ENCODE measurements at places on chromosomes 1 and 21. TPM values are rescaled to one million over a fixed set of nuclear protein-coding genes. Genes with fewer than 3 reads are reported as not detected.
A peak's percentile ranks its signal among the peaks of the same experiment; 100 is the strongest.

GRCh38 chr1:156812293-156812990, 4.2 kb downstream of the SH2D2A start:
- H3K4me1 ChIP-seq, result peaks cover 4% of the 10 kb centered on the region
- no peaks in the 10 kb centered on the region for H3K27me3 ChIP-seq
- H3K36me3 ChIP-seq, result no peaks in the 10 kb centered on the region
- DNase-seq, result no peak
- no peak overlapping the region for H3K4me3 ChIP-seq

Gene NUDT4B
- total RNA-seq, result 52.5 TPM

Gene C21orf58
- total RNA-seq, result 3.2 TPM

DNA sequence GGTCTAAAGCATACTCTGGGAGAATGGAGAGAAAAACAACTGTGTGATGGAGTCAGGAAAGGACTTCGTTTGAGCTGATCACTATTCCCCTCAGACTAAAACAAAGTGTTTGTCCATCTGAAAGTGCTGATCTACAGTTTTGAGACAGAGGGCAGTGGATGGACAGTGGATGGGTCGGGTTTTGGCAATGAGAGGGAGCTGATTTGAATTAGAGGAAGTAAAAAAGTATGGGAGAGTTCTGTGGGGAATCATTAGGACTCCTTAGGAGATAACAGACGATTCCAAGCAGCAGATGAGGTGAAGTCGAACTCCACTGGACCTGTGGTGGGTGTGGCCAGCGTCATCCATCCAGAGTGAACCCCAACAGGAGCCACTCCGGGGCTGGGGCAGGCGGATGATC, 62.3 kb downstream of the PTGS2 start:
- H3K27ac ChIP-seq, result no peak overlapping the region
- no peaks in the 10 kb centered on the region for H3K36me3 ChIP-seq
- no peak for DNase-seq
- H3K27me3 ChIP-seq, result no peaks in the 10 kb centered on the region
- no peaks in the 10 kb centered on the region for H3K4me1 ChIP-seq

DNA sequence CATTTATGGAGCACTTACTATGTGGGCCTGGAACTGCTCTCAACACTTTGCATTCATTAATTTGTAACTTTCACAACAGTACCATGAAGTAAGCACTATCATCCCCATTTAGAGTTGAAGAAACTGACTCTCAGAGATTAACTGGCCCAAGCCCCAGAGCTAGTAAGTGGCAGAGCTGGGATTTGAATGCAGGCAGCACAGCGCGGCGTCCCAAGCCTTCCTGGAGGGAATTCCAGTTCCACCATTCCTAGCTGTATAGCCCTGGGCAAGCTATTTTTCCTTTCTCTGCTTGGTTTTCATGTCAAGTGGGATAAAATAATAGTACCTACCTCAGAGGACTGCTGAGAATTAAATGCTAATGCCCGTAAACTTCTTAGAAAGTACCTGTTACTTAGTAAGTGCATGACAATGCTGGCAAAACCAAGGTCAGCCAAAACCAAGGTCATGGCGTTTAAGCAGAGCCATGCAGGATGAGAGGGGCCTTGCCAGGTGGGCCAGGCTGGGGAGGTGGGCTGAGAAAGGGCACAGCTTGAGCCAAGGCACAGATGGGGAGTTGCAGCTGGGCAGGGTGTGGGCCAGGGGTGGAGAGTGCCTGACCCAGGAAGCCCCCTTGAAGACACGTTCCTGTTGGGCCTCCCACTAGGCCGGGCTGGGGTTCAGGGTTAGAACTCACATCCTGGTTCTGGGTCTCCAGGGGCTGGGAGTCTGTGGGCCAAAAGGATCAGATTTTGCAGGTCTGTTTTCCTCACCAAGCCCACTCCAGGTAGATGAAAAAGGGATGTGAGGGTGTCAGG, 4.6 kb upstream of the KNCN start:
- H3K27ac ChIP-seq, result no peak overlapping the region
- H3K4me3 ChIP-seq, result no peak overlapping the region

DNA sequence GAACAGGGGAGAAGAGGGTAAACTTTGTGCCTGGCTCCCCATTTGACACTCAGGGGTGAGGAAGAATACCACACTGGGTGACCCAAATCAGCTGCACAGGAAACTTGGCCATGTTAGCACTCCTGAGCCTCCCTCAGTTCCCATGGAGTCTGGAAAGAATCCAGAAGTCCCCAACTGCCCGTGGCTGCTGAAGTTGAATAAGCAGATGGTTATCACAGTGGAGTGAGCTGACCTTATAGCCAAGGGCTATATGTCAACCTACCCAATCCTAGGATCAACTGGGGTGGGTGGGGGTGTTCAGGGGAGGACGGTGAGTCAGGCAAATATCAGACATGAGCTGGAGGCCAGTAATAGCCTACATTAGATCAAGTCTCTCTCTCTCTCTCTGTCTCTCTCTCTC, 20.4 kb downstream of the KCNH1 start:
- DNase-seq, result no peak
- H3K4me3 ChIP-seq, result no peak overlapping the region
- no peaks in the 10 kb centered on the region for H3K4me1 ChIP-seq
- H3K27me3 ChIP-seq, result no peaks in the 10 kb centered on the region

Gene IVL
- total RNA-seq, result not detected

DNA sequence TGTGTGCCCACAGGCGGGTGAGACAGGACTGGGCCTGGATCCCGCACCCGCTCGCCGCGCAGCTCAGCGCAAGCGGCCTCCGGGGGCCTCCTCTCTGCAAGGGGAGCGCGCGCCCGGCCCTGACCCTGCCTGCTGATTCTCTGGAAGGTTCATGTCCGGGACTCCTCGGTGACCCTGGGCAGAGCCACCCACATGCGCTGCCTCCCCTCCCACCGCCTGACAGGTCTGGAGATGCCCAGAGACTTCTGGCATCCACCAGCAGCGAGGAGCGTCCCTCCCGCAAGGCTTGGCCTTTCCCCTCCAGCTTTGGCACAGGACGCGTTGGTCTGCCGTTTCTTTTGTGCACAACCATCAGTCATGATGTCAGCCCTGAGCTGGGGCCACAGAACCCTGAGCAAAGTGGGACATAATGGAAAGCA, 42.0 kb upstream of the COL6A2 start:
- DNase-seq, result peak; percentile 83
- no peaks in the 10 kb centered on the region for H3K36me3 ChIP-seq
- H3K4me3 ChIP-seq, result no peak overlapping the region
- peaks cover 46% of the 10 kb centered on the region for H3K4me1 ChIP-seq
- no peaks in the 10 kb centered on the region for H3K27me3 ChIP-seq

Gene TMEM200B
- 18.5 TPM for total RNA-seq

DNA sequence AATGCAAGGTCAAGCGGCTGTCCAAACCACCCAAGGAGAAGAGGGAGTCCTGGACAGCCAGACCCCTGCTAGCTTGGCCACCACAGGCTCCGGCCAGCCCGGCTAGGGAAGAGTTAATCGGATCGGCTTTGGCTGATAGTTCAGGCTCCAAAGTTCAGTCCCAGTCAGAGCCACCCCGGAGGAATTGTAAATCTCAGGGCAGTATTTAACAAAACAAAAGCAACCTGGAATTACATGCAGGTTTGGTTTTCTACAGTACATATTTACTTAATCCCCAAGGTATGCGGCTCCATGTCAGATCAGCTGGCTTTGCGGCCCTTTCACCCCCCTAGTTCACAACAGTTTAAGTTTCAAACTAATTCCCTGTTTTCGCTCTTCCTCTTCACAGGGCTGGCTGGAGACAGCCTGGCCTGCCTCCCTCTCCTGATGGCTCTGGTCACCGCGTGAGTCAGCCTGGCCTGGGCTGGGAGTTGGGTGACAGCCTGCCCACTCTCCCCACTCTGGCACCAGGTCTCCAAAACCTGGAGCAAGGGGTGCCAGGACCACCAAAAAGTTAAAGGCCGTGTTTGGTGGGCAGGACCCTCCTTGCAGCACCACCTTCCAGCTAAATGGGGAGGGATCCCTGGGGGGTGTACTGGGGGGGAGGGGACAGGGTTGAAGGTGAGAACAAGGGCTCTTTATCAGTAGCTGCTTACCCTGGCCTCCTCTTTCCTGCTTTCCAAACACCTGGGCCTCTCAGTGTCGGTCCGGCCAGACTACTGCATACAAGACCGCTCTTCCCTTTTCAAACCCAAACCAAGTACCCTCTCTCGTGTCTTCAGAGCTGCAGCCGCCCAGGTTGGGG, 1.9 kb downstream of the DHRS3 start:
- peak overlapping the region; percentile 83 for H3K4me3 ChIP-seq
- peaks cover 15% of the 10 kb centered on the region for H3K36me3 ChIP-seq
- no peaks in the 10 kb centered on the region for H3K27me3 ChIP-seq
- peaks cover 5% of the 10 kb centered on the region for H3K4me1 ChIP-seq

- H3K27me3 ChIP-seq, result no peaks in the 10 kb centered on the region
- no peak overlapping the region for H3K4me3 ChIP-seq
- H3K36me3 ChIP-seq, result peaks cover 5% of the 10 kb centered on the region
- H3K4me1 ChIP-seq, result peaks cover 10% of the 10 kb centered on the region
- H3K27ac ChIP-seq, result no peak overlapping the region
These were observed 3.1 kb downstream of the LRP8 start for GRCh38 chr1:53324728-53325297.

DNA sequence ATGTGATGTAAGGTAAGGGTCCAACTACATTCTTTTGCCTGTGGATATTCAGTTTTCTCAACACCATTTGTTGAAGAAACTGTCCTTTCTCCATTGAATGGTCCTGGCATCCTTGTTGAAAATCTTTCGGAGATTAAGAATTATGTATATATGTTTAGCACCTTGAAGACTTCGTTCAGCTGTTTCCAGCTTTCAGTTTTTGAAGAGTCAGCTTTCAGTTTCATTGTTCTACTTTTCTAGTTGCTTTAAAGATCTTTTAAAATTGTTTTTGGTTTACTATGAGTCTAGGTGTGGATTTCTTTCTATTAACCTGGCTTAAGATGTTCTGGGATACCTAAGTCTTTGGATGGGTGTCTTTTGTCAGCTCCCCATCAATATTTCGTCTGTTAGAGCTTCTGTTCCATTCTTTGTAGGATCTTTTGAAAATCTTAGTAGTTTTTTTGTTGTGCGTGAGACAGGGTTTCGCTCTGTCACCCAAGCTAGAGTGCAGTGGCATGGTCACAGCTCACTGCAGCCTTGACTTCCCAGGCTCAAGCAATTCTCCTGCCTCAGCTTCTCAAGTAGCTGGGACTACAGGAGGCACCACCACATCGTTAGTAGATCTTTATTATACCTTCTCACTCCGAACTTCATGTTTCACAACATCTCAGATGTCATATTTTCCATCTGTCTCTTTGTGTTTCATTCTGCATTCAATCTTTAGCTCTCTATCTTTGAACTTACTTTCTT, 353.5 kb upstream of the B3GALT2 start:
- H3K27me3 ChIP-seq, result no peaks in the 10 kb centered on the region
- H3K27ac ChIP-seq, result no peak overlapping the region
- no peaks in the 10 kb centered on the region for H3K36me3 ChIP-seq
- no peak overlapping the region for H3K4me3 ChIP-seq
- no peaks in the 10 kb centered on the region for H3K4me1 ChIP-seq
- DNase-seq, result no peak

DNA sequence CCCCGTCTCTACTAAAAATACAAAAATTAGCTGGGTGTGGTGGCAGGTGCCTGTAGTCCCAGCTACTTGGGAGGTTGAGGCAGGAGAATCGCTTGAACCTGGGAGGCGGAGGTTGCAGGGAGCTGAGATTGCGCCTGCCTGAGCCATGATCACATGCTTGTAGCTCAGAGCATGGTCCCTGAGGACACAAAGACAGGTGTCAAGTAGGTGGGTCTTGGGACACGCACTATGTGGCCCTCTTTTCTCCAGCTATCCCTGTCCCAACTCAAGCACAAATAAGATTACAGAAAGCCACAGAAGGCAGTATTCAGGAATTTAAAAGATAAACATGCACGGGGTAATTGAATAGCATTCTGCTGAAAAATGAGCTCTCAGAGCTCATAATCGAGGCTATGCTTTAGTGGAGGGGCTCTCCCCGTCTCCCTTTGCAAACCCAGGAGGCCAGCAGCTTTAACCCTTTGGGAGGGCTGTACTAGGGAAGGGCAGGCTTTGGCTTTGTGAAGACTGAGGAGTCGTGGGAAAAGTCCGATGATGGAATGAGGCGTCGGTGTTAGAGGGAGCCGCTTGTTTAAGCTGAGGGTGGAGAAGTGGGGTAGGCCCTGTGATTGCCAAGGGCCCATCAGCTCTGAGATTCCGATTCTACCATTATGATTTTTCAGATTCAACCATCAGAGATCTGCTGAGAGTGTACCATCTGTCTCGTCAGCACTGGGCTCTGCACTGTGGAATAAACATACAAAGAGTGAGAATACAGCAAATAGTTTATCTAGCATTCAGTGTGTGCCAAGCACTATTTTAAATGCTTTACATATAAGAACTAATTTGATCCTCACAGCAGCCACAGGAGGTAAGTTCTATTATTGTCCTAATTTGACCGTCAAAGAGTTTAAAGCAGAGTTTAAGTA, 59.7 kb upstream of the CD34 start:
- no peaks in the 10 kb centered on the region for H3K4me1 ChIP-seq
- H3K36me3 ChIP-seq, result no peaks in the 10 kb centered on the region
- no peak for DNase-seq
- H3K27me3 ChIP-seq, result no peaks in the 10 kb centered on the region
- no peak overlapping the region for H3K27ac ChIP-seq

Gene CYP4A11
- total RNA-seq, result not detected

- H3K36me3 ChIP-seq, result no peaks in the 10 kb centered on the region
- no peak overlapping the region for H3K27ac ChIP-seq
- H3K4me3 ChIP-seq, result no peak overlapping the region
- DNase-seq, result no peak
- H3K27me3 ChIP-seq, result no peaks in the 10 kb centered on the region
- no peaks in the 10 kb centered on the region for H3K4me1 ChIP-seq
These were observed 272.9 kb upstream of the C1orf105 start for GRCh38 chr1:172147541-172147940.

DNA sequence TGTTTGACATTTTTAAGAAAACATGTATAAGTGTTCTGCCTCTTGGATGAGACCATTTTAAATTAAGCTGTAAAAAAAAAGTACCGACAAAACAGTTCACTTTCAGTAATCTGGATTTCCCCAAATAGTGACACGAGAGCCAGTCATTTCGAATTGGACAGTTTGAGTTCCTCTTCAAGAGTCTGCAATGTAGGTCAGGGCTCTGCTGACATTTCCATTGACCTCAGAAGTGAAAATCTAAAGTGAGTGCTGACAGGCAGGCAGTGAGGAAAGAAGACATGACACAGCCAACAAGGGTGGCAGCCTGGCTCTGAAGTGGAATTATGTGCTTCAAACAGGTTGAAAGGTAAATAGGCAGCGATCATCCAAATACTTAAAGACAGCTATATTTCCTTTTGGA, at the start of gene IL23R:
Gene IL23R (plus strand): TSS at position 259 of the 400 bp plus-strand sequence. CDS start 1,667 bp downstream, outside the sequence.
- H3K36me3 ChIP-seq, result no peaks in the 10 kb centered on the region
- no peak for DNase-seq
- no peaks in the 10 kb centered on the region for H3K4me1 ChIP-seq
- H3K27me3 ChIP-seq, result no peaks in the 10 kb centered on the region

- no peaks in the 10 kb centered on the region for H3K36me3 ChIP-seq
- H3K27ac ChIP-seq, result peak overlapping the region; percentile 64
- DNase-seq, result peak; percentile 93
- no peak overlapping the region for H3K4me3 ChIP-seq
- H3K4me1 ChIP-seq, result peaks cover 10% of the 10 kb centered on the region
- no peaks in the 10 kb centered on the region for H3K27me3 ChIP-seq
These were observed 68.9 kb downstream of the CDC7 start for GRCh38 chr1:91569411-91570119.

Gene OXCT2
- not detected for total RNA-seq

All from ascending aorta (tissue), 2 donors.